Bronchus fibroblast of lung (primary cell): ENCODE measurements at places on chromosomes 5 and 9. TPM values are rescaled to one million over a fixed set of nuclear protein-coding genes. Genes with fewer than 3 reads are reported as not detected.

Gene TNFSF8
- total RNA-seq = not detected in 2 replicates

Gene DNAI1
- not detected in 2 replicates for total RNA-seq

Gene TAF11L10
- not detected in 2 replicates for total RNA-seq

Gene ARSI
- total RNA-seq = 11.8 and 13.4 TPM in 2 replicates

Gene COL23A1
- not detected in 2 replicates for total RNA-seq

Gene SLC6A18
- not detected in 2 replicates for total RNA-seq

Gene PCDHGC4
- 0.17 and 0.30 TPM in 2 replicates for total RNA-seq

Gene PLPPR1
- not detected in 2 replicates for total RNA-seq

Gene OR1J2
- total RNA-seq = not detected in 2 replicates

Gene PAEP
- total RNA-seq = not detected in 2 replicates

Gene RMRP
- total RNA-seq = 46,048 and 56,930 TPM in 2 replicates
